Activated CD8-positive, alpha-beta memory T cell treated with anti-CD3 and anti-CD28 coated beads for 1 hour (primary cell): ENCODE measurements at places on chromosomes 7 and 10.
A peak's percentile ranks its signal among the peaks of the same experiment; 100 is the strongest.

GRCh38 chr7:3013975-3014792 lies 29.5 kb downstream of the CARD11 start:
- no peak for DNase-seq

GRCh38 chr10:92822060-92822634 lies 26.2 kb upstream of the EXOC6 start:
- DNase-seq: no peak

- DNase-seq: no peak
These were observed 123.8 kb downstream of the KCNMA1 start for GRCh38 chr10:77513781-77514331.

- DNase-seq: no peak
These were observed 285.0 kb downstream of the BMPER start for GRCh38 chr7:34190299-34190698.

DNA sequence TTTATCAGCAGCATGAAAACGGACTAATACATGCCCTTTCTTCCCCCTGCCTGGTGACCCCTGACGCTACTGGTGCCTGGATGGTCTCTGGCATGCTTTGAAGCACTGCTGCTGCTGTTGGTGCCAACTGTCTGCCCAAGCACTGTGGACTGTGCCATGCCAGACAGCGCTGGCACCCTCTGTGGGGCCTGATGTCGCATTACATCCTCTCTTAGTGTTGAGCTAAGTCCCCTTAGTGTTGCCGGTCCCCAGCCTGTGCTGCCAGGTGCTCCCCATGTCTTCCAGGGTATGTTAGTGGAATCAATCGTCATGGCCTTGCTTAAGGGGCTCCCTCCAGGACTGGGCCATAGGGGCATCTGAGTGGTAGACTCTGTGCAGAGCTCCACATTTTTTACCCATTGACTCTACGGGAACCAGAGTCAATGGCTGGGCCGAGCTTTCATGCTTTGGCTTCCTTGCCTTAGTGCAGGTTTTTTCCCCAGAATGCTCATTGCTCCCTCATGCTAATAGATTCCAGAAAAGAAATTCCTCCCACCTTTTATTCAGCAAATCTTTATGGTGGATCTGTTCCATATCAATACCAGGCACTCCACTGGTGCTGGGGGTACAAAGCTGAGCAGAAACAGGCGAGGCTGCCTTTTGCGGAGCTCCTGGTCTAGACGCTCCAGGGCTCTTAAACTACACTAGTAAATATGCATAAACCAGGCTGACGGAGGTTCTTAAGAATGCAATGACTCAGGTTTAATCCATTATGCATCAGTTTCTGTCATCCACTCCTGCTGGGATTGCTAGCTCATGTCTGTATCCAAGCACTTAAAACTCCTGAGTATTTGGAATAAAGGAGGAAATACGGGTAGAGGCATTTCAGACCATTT lies 21.8 kb upstream of the MRC1 start:
- DNase-seq: no peak

DNA sequence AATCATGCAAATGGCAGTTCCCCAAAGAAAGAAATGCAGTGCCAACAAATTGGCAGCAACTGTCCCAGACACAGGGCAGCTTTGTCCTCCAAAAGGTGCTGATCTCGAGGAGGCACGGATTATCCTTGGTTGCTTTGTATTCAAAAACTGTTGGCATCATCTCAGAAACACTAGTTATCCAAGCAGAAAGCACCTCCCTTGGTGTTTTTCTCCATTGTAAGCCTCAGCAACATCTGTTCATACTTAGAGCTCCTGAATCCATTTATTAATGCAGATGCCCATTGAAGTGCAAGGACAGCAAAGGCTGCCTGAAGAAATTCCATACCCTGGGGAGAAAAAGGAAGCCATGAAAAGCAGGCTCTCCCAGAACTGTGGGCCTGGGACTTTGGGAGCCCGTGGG lies 1.1 kb upstream of the NPS start:
- DNase-seq: no peak

- DNase-seq: no peak
These were observed 352.8 kb upstream of the PODXL start for GRCh38 chr7:131909151-131909768.

DNA sequence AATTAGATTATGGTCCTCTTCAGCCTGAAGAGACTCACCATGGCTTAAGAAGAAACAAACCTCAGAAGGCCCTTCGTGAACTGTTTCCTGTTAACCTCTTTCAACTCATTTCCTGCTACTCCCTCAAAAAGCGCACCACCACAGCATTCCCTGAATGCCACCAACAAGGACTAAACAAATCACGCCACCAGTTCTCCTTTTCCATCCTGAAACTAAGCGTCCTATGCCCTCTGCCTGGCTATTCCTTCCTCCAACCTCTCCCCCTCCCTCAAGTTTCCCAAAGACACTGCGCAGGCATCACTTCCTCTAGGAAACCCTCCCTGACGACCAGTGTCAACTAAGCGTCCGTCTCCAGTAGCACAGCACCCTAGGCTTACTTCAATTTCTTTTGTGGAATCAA lies 12.0 kb downstream of the YWHAG start:
- no peak for DNase-seq

DNA sequence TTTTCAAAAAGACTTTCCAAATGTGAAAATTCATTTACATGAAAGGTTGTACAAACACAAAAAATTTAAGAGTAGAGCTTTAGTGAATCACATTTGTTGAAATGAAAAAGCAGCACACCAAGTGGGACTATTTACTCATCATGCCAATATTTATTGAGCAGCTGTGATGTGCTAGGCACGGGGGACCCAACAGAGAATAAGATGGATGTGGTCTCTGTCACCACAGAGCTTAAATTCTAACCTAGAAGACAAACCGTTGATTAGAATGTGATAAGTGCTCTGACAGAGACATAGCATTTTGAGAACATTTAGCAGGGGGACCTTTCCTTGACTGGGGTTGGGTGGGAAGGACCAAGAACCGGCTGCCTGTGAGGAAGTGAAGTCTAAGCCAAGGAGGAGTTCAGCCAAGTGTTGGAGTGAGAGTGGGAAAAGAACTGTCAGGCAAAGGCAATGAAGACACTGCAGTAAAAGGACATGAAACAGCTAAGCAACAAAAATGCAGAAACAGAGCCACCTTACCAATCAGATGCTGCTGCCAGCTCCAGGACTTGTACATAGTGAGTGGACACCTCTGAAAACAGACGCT lies 19.1 kb downstream of the ADAM12 start:
- no peak for DNase-seq

GRCh38 chr10:71331736-71332135 lies 12.7 kb downstream of the SLC29A3 start:
- no peak for DNase-seq

- no peak for DNase-seq
These were observed 38.2 kb downstream of the WDR37 start for GRCh38 chr10:1094112-1095057.

GRCh38 chr10:71473671-71474599 lies 77.2 kb downstream of the CDH23 start:
- DNase-seq: no peak

GRCh38 chr7:96664793-96665192 lies 44.9 kb downstream of the SEM1 start:
- no peak for DNase-seq

- no peak for DNase-seq
These were observed 135.0 kb downstream of the MBL2 start for GRCh38 chr10:52637592-52637991.

- DNase-seq: no peak
These were observed 974.4 kb downstream of the NXPH1 start for GRCh38 chr7:9407816-9408215.

DNA sequence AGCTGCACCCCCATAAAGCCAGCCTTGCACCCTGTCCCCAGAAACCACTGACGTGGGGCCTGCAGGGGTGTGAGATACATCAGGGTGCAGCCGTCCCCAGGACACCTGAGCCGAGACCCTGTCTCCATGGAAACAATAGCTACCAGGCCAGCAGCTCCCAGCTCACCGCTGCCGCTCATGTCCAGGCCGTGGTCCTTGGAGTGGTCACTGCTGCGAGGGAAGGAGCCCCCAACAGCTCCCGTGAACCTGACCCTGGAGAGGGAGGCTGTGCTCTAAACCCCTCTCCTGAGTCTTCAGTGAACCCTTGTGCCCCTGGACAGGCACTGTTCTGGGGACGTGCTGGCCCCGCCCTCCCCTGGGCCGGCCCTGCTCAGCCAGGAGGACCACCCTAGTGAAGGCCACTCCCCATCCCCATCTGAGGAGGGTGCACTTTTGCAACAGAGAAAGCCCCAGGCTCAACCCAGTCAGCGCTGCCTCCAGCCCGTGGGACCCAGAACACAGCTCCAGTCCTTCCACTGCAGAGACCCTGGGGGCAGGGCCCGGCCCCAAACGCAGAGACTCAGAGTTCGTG lies 19.6 kb upstream of the INPP5A start:
- no peak for DNase-seq

GRCh38 chr7:33035776-33036175 lies 26.8 kb downstream of the NT5C3A start:
- no peak for DNase-seq

- peak; percentile 92 for DNase-seq
These were observed 36.4 kb upstream of the PURB start for GRCh38 chr7:44921607-44922350.

DNA sequence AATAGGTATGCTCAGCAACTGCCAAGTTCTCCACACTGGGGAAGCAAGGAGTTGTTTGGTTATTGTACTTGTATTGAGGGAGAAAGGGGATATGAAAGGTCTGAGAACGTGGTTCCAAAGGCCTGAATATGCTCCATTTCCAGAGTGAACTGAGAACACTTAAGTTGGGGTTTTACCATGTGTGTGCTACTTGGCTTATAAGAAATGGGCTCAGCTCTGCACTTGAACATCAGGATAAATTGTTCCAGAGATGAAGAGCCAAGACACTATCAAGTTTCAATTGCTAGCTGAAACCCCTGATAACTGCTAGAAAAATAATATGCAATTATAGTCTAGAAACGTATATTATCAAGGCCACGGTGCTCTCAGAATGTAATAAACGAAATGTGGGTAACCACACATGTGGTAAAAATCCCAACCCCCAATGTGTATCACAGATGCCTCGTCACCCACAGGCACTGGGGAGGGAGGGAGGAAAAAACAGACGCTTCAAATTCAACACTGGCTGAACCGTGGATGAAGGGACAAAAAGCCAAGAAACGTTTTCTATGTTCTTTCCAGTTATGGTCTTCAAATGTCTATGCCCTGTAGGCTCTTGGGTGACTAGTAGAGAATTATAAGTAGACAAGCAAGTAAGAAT lies 16.3 kb downstream of the ELMO1 start:
- no peak for DNase-seq

DNA sequence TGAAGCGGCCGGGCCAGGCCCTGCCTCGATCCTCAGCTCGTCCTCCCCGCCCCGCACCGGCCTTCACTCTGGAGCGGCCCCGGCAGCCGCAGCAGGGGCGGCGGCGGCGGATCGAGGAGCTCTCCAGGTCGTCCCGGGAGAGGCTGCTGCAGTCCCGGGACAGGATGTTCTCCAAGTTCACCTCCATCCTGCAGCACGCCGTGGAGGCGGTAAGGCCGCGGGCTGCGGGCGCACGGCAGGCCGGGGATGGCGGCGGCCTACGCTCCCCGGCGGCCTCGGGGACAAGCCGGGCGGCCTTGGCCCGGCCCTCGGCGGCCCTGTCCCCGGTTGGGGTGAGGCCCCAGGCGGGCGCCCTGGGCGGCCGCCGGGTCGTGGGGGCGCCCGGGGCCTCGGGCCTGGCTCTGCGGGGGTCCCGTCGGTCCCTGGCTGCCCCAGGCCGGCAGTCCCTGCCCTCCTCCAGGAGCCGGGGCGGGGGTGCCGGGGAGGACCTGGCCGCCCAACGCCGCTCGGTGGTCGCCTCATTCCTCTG lies 399 bp downstream of the FHIP2A start:
- no peak for DNase-seq

GRCh38 chr10:63498665-63499064 lies 22.5 kb upstream of the REEP3 start:
- DNase-seq: no peak

GRCh38 chr10:122342293-122343134 lies 32.0 kb upstream of the PLEKHA1 start:
- peak; percentile 25 for DNase-seq

- DNase-seq: no peak
These were observed 25.1 kb upstream of the GPR37 start for GRCh38 chr7:124790645-124791044.

- DNase-seq: no peak
These were observed 4.2 kb downstream of the UBTD1 start for GRCh38 chr10:97502916-97503315.

- DNase-seq: no peak
These were observed 27.6 kb downstream of the SCRN1 start for GRCh38 chr7:29962035-29962434.

GRCh38 chr7:147556317-147556716 lies 1034.2 kb upstream of the C7orf33 start:
- DNase-seq: no peak

- DNase-seq: no peak
These were observed 116.3 kb upstream of the CSTF2T start for GRCh38 chr10:51815723-51816122.

GRCh38 chr10:63155388-63156020 lies 22.4 kb downstream of the NRBF2 start:
- no peak for DNase-seq

GRCh38 chr7:23184709-23185359 lies 3.0 kb downstream of the NUP42 start:
- DNase-seq: no peak

DNA sequence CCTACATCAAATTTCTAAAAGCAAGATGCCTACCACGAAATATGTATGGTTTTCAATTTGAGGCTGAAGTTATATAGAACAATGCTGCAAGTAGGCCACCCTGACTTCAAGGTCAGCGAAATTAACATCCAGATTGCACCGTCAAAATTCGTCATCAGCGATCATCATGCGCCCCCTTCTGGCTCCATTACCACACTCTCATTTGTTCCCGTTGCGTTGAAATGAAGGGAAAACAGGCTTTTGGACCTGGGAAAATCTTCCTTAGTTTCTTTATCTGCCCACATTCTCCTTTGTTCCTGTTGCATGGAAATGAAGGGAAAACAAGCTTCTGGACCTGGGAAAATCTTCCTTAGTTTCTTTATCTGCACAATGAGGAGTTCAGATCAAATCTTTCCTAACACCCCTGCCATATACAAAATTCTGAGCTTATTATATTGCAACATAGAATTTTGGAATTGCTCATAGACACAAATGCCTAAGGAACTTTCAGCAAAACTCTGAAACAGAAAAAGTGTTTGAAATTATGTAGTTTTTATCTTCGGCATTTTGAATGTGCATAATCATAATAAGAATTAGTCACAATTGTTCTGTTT lies 98.2 kb upstream of the PRKCQ start:
- peak; percentile 17 for DNase-seq

DNA sequence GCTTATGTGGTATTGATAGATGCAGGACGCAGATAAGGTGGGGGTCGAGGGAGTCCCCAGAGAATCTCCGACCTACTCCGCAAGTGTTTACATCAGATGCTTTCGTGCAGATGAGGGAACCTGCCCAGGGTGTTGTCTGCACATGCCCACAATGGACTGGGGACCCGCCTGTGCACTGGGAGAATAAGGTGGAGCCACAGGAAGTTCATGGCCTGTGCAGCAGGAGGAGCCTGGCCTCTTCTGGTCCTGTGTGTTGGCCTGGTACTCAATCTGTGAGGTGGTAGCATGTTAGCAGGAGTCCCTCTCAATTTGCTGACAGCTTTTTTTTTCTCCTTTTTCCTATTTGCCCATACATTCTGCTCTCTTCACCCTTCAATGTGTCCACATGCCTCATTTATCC lies 54.1 kb upstream of the AKR1C1 start:
- no peak for DNase-seq

- no peak for DNase-seq
These were observed 48.0 kb upstream of the INHBA start for GRCh38 chr7:41750661-41751540.
